ENCODE measurements at places on chromosomes 4 and X.
A peak's percentile ranks its signal among the peaks of the same experiment; 100 is the strongest.

- peaks cover 20% of the 10 kb centered on the region for H3K27me3 ChIP-seq
- DNase-seq = no peak
- H3K4me3 ChIP-seq = no peak overlapping the region
- no peak overlapping the region for H3K27ac ChIP-seq
- H3K36me3 ChIP-seq = no peaks in the 10 kb centered on the region
- H3K4me1 ChIP-seq = no peaks in the 10 kb centered on the region
Observed at GRCh38 chr4:143482840-143483239, 30.7 kb upstream of the SMARCA5 start.

DNA sequence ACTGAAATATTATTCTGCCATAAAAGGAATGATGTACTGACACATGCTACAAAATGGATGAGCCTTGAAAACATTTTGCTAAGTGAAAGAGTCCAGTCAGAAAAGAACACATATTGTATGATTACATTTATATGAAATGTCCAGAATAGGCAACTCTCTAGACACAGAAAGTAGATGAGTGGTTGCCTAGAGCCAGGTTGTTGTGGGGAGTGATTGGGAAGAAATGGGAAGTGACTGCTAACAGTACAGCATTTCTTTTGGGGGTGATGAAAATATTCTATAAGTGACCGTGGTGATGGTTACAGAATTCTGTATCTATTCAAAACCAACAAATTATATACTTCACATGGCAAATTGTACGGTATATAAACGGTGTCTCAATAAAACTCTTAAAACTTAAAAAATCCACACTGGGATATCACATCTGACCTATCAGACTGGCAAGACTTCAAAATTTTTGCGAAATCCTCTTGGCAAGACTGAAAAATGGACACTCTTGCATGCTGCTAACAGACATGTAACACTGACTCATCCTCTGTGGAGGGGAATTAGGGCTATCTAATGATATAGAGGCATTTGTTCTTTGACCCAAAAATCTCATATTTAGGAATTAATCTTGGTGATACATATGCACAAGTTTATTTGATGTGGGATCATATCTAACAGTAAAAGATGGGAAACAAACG lies 71.8 kb downstream of the FAM13A start:
- H3K36me3 ChIP-seq = no peaks in the 10 kb centered on the region
- no peaks in the 10 kb centered on the region for H3K27me3 ChIP-seq
- H3K27ac ChIP-seq = no peak overlapping the region
- no peak overlapping the region for H3K4me3 ChIP-seq

DNA sequence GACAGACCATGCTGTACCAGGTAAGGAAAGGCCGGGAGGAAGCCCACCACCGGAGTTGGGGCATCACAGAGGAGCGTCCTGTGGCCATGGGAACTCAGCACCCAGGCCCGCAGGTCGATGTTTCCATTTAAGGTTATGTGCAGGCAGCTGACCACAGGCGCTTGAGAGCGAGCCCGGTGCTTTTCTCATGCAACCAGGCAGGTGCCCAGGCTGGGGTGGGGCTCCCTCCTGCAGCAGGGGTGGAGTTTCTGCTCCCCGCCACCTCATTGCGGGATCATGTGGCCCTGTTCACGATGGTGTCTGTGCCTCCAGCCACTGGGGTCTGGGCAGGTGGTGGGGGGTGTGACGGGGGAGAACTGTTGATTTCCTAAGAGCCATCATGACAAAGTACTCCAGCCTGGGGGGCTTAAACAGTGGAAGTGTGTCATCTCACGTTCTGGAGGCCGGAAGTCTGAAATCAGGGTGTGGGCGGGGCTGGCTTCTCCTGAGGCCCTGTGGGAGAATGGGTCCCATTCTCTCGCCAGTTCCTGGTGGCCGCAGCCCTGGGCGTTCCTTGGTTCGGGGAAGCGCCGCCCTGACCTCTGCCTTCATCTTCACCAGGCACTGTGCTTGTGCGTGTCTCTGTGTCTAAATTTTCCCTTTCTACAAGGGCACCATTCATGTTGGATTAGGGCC lies 60.9 kb downstream of the CPZ start:
- H3K4me1 ChIP-seq = no peaks in the 10 kb centered on the region
- peaks cover 15% of the 10 kb centered on the region for H3K27me3 ChIP-seq
- no peaks in the 10 kb centered on the region for H3K36me3 ChIP-seq
- no peak for DNase-seq
- H3K27ac ChIP-seq = no peak overlapping the region

GRCh38 chr4:152090543-152090942 lies 329.7 kb upstream of the GATB start:
- H3K36me3 ChIP-seq = peaks cover 2% of the 10 kb centered on the region
- peaks cover 33% of the 10 kb centered on the region for H3K4me1 ChIP-seq
- DNase-seq = no peak

DNA sequence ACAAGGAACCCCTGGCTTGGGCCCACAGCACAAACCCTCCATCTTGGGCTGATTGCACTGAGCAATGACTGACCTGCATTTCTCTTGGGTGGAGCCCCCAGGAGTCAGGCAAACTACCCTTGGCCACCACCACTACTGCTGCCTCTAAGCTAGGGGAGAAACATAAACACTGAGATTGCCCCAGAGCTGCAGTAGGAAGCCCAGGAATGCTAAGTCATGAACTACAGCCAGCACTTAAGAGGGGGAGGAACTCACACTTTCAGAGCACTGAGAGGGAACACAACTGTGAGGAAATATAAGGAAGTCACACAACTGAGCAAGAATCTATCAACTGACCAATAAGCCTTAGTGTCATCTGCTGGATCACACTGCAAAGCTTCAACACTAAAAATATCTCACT lies 111.6 kb upstream of the PPP3CA start:
- no peaks in the 10 kb centered on the region for H3K4me1 ChIP-seq
- H3K36me3 ChIP-seq = no peaks in the 10 kb centered on the region
- no peak for DNase-seq
- H3K27me3 ChIP-seq = peaks cover 16% of the 10 kb centered on the region

GRCh38 chrX:118675966-118676349 lies 51.4 kb upstream of the IL13RA1 start:
- no peak overlapping the region for H3K4me3 ChIP-seq
- no peak overlapping the region for H3K27ac ChIP-seq
- no peaks in the 10 kb centered on the region for H3K4me1 ChIP-seq
- H3K36me3 ChIP-seq = peaks cover 72% of the 10 kb centered on the region

GRCh38 chr4:56164907-56165306 lies 216.2 kb downstream of the CEP135 start:
- H3K27ac ChIP-seq = no peak overlapping the region
- no peaks in the 10 kb centered on the region for H3K36me3 ChIP-seq
- H3K27me3 ChIP-seq = peaks cover 7% of the 10 kb centered on the region
- H3K4me3 ChIP-seq = no peak overlapping the region
- no peaks in the 10 kb centered on the region for H3K4me1 ChIP-seq

DNA sequence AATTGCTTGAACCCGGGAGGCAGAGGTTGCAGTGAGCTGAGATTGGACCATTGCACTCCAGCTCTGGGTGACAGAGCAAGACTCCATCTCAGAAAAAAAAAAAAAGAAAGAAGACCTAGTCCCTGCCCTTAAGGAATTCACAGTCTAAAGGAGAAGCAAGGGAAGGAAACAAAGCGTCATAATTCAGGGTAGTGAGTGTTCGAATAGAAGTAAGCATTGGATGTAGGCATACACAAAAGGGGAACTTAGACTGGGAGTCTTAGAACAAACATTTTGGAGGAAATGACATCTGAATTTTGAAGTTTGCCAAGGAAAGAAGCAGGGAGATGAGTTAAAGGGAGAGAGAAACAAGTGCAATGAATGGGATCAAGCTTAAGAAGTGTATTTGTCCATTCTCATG lies 32.4 kb downstream of the PPM1K start:
- H3K27ac ChIP-seq = no peak overlapping the region
- DNase-seq = no peak
- no peaks in the 10 kb centered on the region for H3K4me1 ChIP-seq
- H3K27me3 ChIP-seq = no peaks in the 10 kb centered on the region
- H3K4me3 ChIP-seq = no peak overlapping the region

DNA sequence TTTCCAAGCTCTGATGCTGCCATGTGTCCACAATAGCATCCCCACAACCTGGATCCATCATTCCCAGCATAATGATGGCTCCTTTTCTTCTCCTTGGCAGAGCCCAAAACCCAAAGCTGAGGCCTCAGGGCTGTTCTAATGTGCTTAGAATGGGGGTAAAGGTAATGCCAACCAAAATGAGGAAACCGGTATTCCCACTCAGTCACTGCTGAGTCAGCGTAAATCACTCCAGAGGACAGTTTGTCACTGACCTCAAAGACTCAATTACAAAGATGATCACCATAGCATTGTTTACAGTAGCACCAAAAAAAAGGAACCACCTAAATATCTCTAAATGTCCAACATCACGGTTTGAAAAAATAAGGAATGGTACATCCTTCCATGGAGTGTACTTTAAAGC lies 41.2 kb downstream of the OTOP1 start:
- H3K27me3 ChIP-seq = peaks cover 75% of the 10 kb centered on the region
- DNase-seq = no peak
- no peak overlapping the region for H3K27ac ChIP-seq
- H3K4me1 ChIP-seq = peaks cover 4% of the 10 kb centered on the region

GRCh38 chr4:158870626-158871334 lies 102.0 kb downstream of the FNIP2 start:
- H3K4me3 ChIP-seq = no peak overlapping the region
- peaks cover 22% of the 10 kb centered on the region for H3K4me1 ChIP-seq
- H3K36me3 ChIP-seq = peaks cover 11% of the 10 kb centered on the region
- DNase-seq = no peak
- no peaks in the 10 kb centered on the region for H3K27me3 ChIP-seq

- no peaks in the 10 kb centered on the region for H3K36me3 ChIP-seq
- no peak for DNase-seq
- H3K4me1 ChIP-seq = no peaks in the 10 kb centered on the region
- peaks cover 4% of the 10 kb centered on the region for H3K27me3 ChIP-seq
- no peak overlapping the region for H3K27ac ChIP-seq
Observed at GRCh38 chr4:176377780-176378179, 58.0 kb downstream of the SPCS3 start.

DNA sequence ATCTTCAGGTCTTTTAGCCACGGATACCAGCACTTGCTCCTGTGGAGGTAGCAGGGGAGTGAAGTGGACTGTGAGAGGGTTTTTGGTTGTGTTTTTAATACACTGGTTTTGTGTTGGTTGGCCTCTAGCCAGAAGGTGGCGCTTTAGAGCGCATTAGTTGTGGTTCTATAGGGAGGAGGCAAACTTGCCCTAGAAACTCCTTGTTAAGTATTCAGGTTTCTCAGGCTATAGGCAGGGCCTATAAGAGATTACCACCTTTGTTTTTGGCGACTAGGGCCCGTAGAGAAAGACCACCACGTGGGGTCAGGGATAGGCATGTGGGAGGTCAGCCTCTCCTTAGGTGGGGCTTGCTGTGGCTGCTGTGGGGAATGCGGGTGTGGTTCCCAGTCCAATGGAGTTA lies 221.6 kb upstream of the SPANXN4 start:
- no peak for DNase-seq
- H3K4me1 ChIP-seq = no peaks in the 10 kb centered on the region
- no peak overlapping the region for H3K27ac ChIP-seq
- no peaks in the 10 kb centered on the region for H3K36me3 ChIP-seq
- H3K4me3 ChIP-seq = no peak overlapping the region

DNA sequence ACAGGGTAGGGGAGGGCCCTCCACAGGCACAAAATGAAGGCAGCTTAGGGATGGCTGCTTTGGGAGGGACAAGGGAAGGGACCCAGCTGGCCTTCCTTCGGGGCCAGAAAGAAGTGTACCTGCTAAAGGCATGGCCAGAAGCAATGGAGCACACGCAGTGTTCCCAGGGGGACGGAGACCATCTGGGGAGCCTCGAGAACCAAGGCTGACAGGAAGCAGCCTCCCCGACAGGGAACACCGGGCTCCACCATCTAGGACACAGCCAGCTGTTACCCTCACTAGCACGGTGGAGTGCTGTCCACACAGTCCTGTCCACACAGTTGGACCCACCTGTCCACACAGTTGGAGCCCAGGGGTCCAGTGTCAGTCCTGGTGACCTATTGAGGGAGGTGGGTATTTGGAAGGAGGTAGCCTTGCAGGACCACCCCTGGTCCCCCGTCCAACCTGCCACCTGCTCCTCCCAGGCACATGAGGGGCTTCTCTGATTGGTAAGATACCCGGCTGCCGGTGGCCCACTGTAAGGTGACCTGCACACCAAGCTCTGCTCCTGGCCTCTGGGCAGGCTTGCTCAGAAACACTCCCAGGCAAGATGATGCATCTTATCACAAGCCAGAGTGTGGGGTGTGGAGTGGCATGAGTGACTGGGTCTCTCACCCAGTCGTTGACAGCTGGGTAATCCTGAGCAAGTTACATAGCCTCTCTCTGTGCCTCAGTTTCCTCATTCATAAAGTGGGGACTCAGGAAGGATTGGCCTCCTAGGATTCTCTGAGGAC lies 20.5 kb upstream of the AFAP1 start:
- peaks cover 7% of the 10 kb centered on the region for H3K36me3 ChIP-seq
- no peaks in the 10 kb centered on the region for H3K27me3 ChIP-seq
- peaks cover 24% of the 10 kb centered on the region for H3K4me1 ChIP-seq
- H3K27ac ChIP-seq = peak overlapping the region; percentile 52
- peak overlapping the region; percentile 49 for H3K4me3 ChIP-seq

DNA sequence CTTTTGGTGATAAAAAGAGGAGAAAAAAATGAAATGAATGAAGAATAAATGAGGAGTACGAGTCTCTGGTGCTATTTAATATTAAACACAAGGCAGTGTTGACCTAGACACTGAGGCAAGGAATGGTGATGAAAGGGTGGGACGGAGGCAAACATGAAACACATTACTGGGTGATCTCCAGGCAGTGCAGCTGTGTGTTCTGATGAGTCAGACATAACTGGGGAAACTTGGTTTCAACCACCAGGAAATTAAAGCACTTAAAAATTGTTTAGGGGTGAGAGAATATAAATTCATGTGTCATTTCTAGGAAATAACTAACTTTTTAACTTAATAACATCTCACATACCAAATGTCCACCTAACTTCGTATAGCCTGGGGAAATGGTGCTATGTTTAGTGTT lies 19.7 kb upstream of the CXCL6 start:
- H3K36me3 ChIP-seq = peaks cover 4% of the 10 kb centered on the region
- no peaks in the 10 kb centered on the region for H3K27me3 ChIP-seq
- no peaks in the 10 kb centered on the region for H3K4me1 ChIP-seq
- H3K27ac ChIP-seq = no peak overlapping the region
- no peak for DNase-seq
- H3K4me3 ChIP-seq = no peak overlapping the region

GRCh38 chrX:74613370-74614092 lies 893 bp downstream of the RLIM start:
- no peaks in the 10 kb centered on the region for H3K27me3 ChIP-seq
- no peak for DNase-seq
- H3K4me1 ChIP-seq = peaks cover 5% of the 10 kb centered on the region

- peaks cover 9% of the 10 kb centered on the region for H3K4me1 ChIP-seq
- H3K4me3 ChIP-seq = no peak overlapping the region
- H3K27ac ChIP-seq = no peak overlapping the region
- H3K36me3 ChIP-seq = peaks cover 2% of the 10 kb centered on the region
Observed at GRCh38 chr4:170004651-170005295, 21.4 kb downstream of the MFAP3L start.
